ENCODE measurements at places on chromosomes 1 and 21.
A peak's percentile ranks its signal among the peaks of the same experiment; 100 is the strongest.

DNA sequence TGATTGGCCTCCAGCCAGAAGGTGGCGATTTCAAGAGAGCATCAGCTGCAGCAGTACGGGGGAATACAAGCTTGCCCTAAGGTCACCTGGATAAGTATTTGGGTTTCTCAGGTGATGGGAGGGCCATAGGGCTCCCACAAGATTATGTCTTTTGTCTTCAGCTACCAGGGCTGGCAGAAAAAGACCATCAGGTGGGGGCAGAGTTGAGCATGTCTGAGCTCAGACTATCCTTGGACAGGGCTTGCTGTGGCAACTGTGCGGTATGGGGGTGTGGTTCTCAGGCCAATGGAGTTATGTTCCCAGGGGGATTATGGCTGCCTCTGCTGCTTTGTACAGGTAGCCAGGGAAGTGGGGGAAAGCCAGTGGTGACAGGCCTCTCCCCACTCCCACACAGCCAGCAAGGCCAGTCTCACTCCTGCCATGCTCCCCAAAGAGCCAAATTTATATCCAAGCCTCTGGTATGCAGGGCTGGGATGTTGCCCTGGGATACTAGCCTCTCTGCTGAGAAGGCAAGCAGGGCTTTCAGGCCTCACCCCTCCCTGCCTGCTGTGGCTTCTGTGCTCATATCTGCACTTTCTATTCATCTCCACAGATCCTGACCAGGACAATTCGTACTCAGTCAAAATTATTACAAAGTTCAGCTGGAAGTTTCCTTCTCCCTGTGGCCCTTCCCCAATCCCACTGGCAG is 26.6 kb upstream of the CD84 start:
- DNase-seq = no peak

DNA sequence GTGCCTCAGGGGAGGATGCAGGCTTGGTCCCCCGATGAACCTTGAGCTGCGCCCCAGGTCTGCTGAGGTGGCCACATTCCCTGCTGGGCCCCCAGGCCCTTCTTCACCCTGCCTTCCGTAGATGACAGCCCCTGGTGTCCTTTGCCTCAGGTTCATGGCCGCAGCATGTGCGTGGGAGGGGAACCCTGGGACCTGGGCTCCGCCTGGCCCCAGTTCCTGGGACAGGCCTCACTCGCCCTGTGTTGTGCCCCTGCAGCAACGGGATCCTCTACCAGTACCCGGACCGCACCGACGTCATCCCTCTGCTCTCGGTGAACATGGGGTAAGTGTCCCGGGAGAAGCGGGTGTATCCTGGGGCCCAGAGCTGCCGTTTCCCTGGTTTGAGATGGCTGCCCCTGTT is 5.1 kb upstream of the SLC25A34 start:
- no peak for DNase-seq

DNA sequence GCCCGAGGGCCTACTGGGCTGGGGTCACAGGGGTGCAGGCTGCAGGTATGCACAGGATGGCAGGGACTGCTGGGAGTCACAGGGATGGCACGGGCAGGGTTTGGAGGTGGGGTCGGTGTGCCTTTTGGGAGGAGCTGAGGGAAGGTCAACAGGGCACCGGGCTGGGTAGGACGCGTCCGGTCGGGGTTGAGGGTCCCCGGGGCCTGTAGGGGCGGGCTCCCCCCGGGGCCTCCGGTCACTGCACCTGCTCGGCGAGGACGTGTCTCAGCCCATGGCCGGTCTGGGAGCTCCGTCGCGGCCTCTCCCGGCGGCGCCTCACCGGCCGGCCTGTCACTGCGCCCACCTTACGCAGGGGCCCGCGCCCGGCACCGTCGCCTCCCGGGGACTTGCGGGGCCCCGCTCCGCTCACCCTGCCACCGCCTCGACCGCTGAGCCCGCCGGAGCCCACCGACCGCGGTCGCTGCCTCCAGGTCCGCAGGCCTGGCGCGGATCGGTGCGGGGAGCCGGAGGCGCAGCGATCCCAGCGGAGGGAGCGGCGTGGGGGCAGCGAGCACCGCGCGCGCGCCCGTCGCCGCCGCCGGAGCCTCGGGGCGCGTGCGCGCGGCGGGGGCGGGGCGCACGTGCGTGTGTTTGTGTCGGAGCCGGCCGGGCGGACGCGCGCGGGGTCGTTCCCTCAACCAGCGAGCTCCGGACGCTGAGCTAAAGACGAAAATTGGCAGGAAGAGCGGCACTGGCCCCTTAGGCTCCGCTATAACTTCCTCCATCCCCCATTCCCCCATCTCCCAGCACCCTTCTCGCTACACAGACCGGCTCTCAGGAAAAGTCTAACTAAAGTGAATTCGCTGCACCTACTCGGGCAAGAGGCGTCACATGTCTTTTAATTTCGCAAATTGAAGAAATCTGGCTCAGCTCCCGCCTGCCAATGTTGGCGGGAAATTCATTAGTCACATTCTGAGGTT is at the start of gene AMIGO1:
Gene AMIGO1, minus strand, starts transcription at position 552 of the 959 bp plus-strand sequence. CDS start 815 bp downstream, outside the sequence.
- peak; percentile 72 for DNase-seq

GRCh38 chr1:20008391-20008841 is 29.0 kb upstream of the PLA2G2A start:
- no peak for DNase-seq

GRCh38 chr1:173638043-173639021 is 3.2 kb downstream of the TEX50 start:
- DNase-seq = no peak

- DNase-seq = no peak
Measured at GRCh38 chr1:162682013-162682419, 49.8 kb downstream of the DDR2 start.

DNA sequence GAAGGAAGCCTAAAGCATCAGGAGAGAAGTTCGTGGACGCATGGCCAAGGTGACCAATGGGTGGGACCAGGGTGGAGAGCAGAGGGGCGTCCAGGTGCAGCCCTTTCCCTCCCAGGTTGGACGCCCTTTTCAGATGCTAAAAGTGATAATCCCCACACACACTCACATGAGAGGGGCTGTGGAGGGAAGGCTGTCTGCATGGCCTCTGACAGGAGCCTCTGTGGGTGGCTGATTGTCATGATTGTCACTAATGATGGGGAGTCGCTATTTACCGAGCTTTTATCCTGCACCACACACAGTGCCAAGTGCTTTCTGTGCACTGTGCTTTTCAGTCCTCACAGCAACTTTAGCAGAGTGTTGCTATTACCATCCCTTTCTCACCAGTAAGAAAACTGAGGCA is 27.1 kb upstream of the C1QA start:
- DNase-seq = no peak

GRCh38 chr1:235504122-235504493 is at the start of gene B3GALNT2:
Gene B3GALNT2 (minus strand): TSS chr1:235504452. CDS start chr1:235504252, 200 bp downstream.
- no peak for DNase-seq

GRCh38 chr1:119147661-119148090 is 7.2 kb upstream of the WARS2 start:
- no peak for DNase-seq

GRCh38 chr1:192167011-192167410 is 8.7 kb downstream of the RGS18 start:
- DNase-seq = no peak

GRCh38 chr1:78043436-78043835 is 2.3 kb upstream of the GIPC2 start:
- no peak for DNase-seq

GRCh38 chr1:110250749-110251148 is 40.6 kb downstream of the KCNC4 start:
- DNase-seq = no peak
